Stimulated activated CD8-positive, alpha-beta memory T cell treated with anti-CD3 and anti-CD28 coated beads, Interleukin-15, amount 100 ng/mL, for 24 hours (primary cell): ENCODE measurements at places on chromosomes 4 and X.

GRCh38 chr4:866068-866760 is 40.3 kb upstream of the CPLX1 start:
- DNase-seq: no peak

DNA sequence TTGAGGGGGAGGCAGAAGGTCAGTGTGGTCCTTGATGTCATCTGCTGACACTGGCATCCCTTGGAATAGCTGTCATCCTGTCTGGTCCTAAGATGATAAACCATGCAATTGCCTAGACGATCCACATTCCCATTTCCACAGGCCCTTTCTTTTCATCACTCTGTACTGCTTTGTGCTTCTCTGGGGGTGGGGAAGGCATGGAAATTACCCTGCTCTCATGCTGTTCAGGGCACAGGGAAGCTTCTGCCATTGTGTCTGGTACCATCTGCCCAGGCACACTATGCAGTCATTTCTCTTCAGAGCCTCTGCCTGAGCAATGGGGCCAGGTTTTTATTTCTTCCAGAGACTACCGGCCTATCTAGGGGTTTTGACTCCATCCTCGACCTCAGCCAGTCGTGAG is 49.7 kb upstream of the ELOVL6 start:
- no peak for DNase-seq

- DNase-seq: no peak
Measured at GRCh38 chr4:89284828-89285227, 22.8 kb downstream of the GPRIN3 start.

- no peak for DNase-seq
Measured at GRCh38 chr4:6239486-6239885, 30.2 kb upstream of the WFS1 start.

GRCh38 chr4:3098346-3098745 is 23.9 kb downstream of the HTT start:
- no peak for DNase-seq

- no peak for DNase-seq
Measured at GRCh38 chr4:28639747-28640146, 1779.1 kb downstream of the STIM2 start.

GRCh38 chr4:159497936-159498335 is 395.1 kb downstream of the RAPGEF2 start:
- no peak for DNase-seq

DNA sequence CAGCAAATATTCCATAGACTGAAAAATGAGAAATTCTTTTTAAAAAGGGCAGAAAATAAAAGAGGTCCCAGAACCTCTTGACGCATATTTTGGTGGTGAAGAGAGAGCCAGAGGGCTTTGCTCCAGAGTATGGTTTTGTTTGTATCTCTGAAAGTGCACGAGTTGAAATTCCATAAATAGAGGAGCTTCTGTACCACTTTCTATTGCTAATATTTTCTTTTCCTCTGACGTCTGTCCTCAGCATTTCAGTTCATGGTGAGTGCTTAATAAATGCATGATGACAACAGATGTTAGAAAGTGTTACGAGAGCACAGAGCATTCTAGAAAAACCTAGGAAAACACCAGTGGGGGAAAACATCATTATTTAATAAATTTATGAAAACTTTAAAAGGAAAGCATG is 145.6 kb downstream of the AMELX start:
- DNase-seq: no peak

GRCh38 chr4:82360298-82361177 is 13.3 kb downstream of the HNRNPD start:
- no peak for DNase-seq

DNA sequence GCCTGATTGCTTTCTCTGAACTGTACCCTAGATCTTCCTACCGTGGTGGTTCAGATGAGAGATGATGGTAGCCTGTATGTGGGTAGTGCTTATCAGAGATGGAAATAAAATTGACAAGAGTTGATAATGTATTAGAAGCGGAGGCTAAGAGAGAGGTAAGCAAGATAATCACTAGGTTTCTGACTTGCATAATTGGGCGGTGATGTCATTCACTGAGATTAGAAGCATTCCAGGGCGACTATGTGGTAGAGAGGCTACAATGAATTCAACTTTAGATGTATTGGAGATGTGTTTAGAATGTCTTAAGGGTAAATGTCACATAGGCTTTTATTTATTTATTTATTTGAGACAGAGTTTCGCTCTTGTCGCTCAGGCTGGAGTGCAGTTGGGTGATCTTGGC is 415 bp upstream of the TENM3 start:
- DNase-seq: no peak

DNA sequence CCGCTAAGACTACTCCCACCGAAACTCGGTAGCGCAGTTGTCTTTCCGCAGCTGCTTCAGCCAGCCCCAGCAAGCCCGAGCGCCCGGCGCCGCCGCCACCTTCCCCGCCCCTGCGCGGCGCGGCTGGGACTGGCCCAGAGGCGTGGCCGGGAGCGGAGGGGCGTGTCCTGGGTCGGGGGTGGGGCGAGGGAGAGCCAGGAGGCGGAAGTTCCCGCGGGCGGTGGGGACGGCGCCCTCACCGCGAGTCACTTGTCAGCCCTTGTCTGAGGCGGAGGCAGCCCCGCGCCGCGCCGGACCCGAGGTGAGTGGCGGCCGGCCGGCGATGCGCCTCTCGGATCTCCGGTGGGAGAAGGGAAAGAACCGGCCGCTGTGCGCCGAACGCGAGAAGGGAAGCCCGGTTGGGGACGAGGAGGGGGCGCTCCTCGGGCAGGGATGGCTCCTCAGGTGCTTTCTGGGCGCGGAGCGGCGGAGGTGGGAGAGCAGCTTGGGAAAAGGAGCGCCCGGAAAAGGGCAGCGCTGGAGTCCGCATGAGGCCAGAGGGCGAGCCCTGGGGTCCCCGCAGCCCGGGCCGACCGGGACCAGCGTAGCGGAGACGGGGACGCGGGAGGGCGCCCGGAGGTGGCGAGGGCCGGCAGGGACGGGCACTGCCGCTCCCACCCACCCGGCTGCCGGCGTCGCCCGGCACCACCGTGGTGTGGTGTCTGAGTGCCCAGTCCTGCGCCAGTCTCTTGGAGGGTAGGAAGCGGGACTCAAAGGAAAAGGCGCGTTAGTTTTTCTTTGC is at the start of gene PDLIM5:
Gene PDLIM5 (plus strand): TSS at position 248 of the 781 bp plus-strand sequence. CDS start 3,347 bp downstream, outside the sequence.
- peak; percentile 81 for DNase-seq

DNA sequence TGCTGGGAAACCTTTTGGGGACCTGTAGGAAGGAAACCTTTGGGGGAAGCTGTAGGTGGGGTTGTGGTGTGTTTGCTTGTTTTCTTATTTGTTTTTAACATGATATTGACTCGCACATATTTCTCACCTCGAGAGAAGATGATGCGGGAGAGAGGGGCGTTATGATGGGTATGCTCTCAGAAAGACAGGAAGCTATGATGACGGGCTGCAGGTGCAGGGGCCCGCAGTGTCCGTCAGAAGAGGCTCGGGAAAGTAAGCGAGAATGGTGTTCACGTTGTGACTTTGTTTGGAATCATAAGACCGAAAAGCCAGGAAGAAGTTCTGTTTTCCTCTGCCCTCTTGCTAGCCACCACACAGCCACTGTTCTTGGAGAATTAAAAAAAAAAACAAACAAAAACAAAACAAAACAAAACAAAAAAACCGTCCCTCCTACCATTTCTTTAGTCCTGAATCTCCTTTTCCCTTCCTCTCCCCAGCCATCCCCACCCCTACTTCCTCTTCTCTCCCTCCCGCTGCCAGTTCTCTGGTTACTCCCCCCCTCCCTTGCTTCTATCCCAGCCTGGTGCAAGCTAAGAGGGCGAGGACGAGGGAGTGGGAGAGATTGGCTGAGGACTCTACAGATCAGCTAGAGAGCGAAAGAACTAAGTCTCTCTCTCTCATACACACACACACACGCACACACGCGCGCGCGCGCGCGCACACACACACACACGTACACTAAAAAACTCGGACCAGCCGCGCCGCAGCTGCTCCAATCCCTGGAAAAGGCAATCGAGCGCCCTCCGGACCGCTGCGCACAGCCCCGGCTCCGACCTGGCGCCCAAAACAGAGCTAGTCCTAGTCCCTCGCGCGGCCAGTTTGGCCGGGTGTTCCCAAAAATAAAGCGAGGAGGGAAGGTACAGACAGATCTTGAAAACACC is at the start of gene BMP3:
Gene BMP3 (plus strand): TSS at position 648 of the 920 bp plus-strand sequence. CDS start 577 bp downstream, outside the sequence.
- no peak for DNase-seq

- no peak for DNase-seq
Measured at GRCh38 chr4:13378973-13379759, 105.0 kb downstream of the RAB28 start.

DNA sequence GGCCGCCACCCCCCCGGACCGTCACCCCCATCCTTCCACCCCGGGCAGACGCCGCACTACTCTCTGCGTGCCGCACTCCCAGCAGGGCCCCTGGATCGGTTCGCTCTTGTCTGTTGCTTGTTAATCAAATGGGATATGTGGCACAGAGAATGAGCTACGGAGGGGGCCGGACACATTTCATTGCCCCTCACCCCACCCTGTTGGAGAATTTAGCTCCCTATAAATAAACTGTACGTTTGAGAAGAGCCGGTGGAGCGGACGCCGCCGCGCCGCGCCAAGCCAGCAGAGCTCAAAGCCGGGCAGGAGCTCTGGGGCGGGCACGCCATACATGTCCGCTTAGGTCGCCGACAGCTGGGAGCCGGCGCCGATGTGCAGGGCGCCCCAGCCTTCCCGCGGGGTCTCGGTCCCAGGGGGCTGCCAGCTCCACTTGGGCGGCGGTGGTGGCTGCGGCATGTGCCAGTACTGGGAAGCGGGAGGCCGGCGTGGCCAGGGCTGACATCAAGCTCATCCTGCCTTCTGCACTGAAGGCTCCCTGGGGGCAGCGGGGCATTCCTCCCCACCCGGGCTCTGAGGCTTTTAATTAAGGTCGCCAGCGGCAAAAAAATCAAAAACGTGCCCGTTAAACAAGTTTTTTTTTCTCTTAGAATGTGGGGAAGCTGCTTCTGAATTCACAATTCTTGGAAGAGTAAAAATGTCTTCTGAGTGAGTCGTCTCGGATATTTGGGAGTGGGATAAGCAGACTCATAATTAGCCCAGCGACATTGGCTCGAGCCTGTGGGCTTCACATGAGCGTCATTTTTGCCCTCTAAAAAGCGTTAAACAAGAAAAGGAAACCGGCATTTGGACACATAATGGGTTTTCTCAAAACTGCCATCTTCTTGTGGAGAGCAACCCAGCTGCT is 1.1 kb upstream of the PCDH19 start:
- no peak for DNase-seq

GRCh38 chr4:106679063-106679462 is 310.5 kb upstream of the GIMD1 start:
- no peak for DNase-seq

GRCh38 chr4:95627024-95627605 is 78.3 kb upstream of the UNC5C start:
- DNase-seq: no peak

GRCh38 chr4:165222651-165222994 is 15.3 kb downstream of the KLHL2 start:
- DNase-seq: no peak

DNA sequence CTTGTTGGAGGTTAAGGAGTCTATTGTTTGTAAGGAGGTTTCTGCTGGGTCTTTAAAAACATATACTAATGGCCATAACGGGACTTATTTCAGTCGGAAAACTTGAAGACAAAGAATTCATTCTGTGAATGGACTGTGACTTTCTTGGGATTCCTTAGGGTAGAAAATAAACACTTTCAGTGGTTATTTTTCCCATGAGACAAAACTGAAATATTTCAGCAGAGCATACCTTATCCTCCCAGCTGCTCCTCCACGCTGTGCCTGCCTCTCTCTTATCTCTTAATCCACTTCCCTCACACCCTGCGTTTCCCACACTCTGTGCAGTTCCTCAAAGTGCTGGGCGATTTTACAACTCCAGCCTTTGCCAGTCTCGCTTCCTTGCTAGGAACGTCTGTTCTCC is 47.1 kb upstream of the SORBS2 start:
- DNase-seq: no peak

- DNase-seq: no peak
Measured at GRCh38 chr4:81445196-81445595, 26.5 kb downstream of the RASGEF1B start.

DNA sequence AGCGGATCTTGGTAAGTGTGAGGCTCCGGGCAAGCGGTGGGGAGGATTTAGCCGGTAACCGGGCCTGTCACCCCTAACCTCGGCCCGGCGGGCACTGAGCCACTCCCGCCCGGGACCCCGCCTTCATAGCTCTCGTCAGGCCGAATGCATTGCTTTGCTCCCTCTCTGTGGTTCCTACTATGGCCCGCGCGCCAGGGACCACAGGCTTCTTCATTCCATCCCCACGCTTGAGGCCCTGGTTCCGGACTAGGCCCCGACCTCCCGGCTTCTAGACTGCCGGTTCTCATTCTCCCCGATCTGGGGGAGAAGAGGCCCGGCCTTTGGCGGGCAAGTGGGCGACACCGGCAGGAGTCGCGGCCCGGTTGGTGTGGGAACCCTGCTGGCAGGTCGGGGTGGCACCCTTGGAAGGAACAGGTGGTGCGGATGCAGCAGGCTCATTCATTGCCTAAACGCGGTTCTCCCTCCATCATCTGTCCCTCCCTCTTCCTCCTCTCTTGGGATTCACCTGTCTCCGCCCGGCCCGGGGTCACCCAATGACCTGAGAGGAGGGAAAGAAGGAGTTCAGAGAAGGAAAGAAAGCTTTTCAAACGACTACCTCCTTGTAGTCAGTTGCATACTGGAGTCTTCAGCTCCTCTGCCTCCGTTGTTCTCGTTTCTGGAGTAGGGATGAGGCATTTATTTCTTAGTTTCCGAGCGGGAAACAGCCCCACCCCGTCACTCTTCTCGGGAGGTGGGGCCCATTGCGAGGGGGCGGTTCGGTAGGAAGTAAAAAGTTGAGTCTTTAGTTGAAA is at the start of gene NDUFC1:
Gene NDUFC1 (minus strand): TSS at position 657 of the 791 bp plus-strand sequence. CDS start 6,679 bp downstream, outside the sequence.
- DNase-seq: peak; percentile 22

GRCh38 chr4:2962614-2963174 is 512 bp downstream of the NOP14 start:
- DNase-seq: no peak

DNA sequence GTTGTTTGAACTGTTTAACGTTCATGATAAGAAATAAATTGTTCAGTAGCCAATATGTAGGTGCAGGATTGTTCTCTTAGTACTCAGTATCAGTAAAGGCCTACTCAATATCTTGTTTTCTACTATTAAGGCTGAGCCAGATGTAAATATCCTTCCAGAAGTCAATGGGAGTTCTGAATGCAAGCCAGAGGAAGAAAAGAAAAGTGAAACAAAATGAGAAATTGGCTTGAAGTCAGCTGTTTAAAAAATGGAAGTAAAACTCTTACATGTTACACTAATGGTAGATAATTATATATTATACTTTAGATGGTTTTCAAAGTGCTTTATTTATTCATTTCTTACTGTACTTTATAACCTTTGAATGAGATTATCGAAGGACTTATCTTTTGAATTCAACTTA is 1417.9 kb downstream of the ADGRL3 start:
- DNase-seq: no peak

DNA sequence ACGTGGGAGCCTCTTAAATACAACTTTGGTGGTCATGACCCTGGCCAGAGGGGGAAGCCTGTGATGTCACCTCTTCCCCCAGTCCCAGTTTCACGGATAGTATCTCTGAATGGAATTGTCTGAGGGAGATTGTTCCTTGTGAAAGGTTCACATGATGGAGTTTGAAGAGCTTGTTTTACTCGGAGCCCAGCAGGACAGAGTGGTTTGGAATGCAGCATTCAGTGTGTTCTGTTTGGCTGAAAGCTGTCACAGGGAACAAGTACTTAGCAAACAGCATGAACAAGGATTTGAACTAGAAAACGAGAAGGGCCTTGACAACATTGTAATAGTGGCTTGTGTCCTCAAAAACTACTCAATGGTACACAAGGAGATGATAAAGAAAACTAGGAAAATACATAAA is 133.9 kb upstream of the CXorf66 start:
- no peak for DNase-seq
